SIG-M5 (cell line): ENCODE measurements at places on chromosomes 6 and 20.

DNA sequence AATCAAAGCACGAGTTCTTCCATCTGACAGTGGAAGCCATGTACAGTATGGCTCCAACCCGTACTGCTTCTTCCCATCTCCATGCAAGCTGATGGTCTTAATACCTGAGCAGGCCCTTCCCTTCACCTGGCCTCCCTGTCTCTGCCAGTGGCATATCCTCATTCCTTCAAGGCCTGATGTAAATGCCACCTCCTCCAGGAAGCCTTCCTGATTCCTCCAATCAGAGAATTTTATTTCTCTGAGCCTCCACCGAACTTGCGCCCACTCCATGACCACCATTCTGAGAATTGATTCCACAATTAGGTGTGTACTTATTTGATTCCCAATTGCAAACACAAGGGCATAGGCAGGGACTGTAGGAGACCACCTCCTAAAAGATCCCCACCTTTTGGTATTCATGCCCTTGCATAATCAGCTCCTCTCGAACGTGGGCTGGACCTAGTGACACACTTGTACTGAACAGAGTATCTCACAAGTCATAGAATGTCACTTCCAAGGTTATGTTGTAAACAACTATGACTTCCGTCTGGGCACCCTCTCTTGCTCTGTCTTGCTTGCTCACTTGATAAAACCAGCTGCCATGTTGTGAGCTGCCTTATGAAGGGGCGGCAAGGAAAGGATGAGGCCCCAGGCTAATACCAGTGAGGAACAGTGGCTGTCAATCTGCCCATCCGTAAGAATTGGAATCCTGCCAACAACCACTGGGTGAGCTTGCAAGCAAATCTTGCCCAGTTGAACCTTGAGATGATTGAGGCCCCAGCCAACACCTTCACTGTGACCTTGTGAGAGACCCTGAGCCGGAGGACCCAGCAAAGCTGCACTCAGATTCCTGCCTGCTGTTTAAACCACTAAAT is 38.8 kb downstream of the CPNE5 start:
- no peak for DNase-seq

DNA sequence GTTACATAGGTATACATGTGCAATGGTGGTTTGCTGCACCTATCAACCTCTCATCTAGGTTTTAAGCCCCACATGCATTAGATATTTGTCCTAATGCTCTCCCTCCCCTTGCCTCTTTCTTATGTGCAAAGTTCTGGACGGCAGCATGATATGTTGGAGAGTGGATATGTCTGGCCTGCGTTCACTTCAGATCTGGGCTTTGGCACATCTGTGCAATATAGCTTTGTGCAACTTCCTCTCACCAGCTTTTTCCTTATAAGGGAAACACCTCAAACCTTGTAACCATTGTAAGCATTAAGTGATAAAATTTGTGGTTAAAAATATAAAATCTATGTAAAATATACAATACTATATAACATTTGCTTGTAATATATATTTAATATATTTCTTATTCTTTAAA is 288.0 kb downstream of the PHACTR1 start:
- no peak for DNase-seq

- no peak for DNase-seq
Observed at GRCh38 chr20:32536851-32537656, 48.1 kb downstream of the NOL4L start.

- DNase-seq, result no peak
Observed at GRCh38 chr6:113508249-113508648, 348.9 kb upstream of the MARCKS start.

DNA sequence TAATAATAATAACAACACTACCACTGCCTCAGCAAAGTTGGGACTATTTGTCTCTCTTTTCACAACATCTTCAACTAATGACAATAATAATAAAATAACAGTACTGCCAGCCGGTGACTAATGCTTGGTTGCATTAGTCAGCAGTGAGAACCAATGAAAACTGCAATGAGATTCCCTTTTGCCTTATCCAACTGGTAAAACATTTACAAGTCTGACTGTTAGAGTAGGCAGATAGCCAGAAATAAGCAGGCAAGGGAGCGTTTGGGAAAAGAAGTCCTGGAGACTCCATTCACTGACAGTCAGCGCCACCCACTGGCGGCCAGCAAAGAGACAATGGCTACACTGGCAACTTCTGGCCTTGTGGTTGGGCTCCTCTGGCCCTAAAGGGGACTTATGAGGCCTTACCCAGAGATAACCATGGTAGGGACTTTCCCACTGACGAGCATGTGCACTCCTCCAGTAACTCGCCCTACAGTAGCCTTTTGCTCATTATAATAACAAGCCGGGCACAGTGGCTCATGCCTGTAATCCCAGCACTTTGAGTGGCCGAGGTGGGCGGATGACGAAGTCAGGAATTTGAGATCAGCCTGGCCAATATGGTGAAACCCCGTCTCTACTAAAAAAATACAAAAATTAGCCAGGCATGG is 3.4 kb upstream of the NSFL1C start:
- no peak for DNase-seq

DNA sequence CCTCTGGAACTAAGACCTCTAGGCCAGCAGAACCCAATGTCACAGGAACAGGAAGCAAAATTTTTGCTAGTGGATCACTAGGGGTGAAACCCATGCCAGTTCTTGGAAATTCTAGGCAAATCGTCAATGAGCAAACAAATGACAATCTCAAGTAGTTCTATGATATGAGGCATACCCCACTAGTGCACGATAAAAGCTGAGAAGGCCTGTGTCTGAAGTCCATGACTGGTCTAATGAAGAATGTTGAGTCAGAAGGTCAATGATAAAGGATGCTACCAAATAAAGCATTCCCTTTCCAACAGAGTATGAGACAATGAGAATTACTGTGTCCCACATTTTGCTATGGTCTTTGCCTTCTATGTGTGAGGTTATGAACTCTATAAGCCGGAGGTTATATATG is 149.4 kb upstream of the NOX3 start:
- no peak for DNase-seq

- no peak for DNase-seq
Observed at GRCh38 chr6:149228311-149228955, 89.1 kb upstream of the TAB2 start.

GRCh38 chr20:34165018-34165619 is 53.1 kb upstream of the EIF2S2 start:
- no peak for DNase-seq

- DNase-seq, result no peak
Observed at GRCh38 chr20:37378785-37379598, 33.1 kb downstream of the SRC start.

GRCh38 chr6:36195471-36196112 is 952 bp upstream of the BRPF3 start:
- DNase-seq, result no peak

DNA sequence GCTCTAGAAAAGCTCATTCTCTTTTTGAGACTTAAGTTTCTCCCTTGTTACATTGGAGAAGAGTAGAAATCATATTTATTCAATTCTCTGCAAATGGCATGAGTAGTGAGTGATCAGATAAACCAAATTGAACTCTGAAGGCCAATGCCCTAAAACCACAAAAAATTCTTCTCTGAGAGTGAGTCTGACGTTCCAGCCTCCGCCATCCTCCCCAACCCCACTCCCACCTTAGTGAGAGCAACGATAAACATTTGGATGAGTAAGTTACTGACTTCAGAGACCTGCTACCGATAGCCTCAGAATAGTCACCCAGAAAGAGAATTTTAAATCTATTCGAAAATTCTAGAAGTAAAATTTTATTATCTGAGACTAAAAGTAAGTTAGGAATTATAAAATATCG is 94.6 kb downstream of the TFAP2A start:
- no peak for DNase-seq

DNA sequence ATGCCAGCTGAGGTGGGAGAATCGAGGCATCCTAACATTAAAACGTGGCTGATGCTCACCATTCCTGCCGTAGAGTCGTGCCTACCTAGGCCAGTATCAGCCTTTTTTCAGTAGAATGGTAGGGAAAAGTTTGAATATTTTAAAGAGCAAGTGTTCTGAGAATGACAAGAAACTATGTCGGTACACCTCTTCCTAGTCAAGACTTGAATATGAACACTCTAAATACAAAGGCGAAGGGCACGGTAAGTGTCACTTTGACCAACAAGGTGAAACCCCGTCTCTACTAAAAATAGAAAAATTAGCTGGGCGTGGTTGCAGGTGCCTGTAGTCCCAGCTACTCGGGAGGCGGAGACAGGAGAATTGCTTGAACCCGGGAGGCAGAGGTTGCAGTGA is 1.0 kb downstream of the GINM1 start:
- DNase-seq, result no peak

GRCh38 chr6:44538807-44539201 is 151.3 kb downstream of the CDC5L start:
- no peak for DNase-seq

DNA sequence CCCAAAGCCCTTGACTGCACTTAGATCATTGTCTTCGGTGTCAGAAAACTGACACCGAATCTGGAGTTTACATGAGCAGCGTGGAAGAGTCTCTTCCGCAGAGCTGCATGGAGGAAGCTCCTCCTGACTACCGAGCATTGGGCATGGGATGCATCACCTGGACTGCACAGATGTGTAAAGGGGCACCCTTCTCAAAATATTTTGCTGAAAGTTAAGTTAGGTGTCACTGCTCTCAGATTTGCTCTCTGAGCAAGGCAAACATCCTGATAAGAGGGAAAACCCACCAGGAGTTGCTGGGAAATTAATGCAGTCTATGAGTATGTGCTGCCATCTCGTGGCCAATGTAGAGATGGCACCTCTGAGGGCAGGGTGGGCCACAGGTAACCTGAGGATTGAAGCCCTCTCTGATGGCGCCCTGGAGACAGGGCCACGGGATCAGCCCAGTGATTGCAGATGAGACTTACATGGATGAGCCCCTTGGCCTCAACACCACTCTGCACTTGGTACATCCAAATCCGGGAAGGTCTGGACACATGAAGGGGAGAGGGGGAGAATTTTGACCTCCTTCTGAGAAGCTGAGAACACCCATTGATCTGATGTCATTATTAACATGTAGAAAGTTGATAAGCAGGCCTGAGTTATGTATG is 129.9 kb downstream of the LPA start:
- no peak for DNase-seq

- DNase-seq, result no peak
Observed at GRCh38 chr6:146957181-146958093, 246.8 kb upstream of the STXBP5 start.

GRCh38 chr6:137878029-137878428 is 11.0 kb downstream of the TNFAIP3 start:
- DNase-seq, result no peak

- DNase-seq, result no peak
Observed at GRCh38 chr20:37856932-37857660, 45.8 kb upstream of the VSTM2L start.

DNA sequence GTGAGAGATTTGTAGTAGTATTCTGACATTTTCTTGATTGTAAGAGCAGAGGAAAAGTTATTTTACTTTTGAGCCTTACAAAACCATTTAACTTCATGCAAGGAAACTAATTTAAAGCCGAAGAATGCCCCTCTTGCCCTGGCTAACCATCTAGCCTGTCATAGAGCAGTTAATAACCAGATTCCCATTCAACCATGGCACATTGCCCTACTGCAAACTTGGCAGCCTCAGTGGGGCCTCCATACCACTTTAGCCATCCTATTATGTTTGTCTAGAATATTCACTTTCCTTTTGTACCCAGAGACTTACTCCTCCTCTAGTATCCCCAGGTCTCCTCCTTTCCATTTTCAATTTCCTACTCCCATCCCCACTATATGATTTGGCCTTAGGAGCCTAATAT is 230.9 kb downstream of the TBC1D7 start:
- no peak for DNase-seq

DNA sequence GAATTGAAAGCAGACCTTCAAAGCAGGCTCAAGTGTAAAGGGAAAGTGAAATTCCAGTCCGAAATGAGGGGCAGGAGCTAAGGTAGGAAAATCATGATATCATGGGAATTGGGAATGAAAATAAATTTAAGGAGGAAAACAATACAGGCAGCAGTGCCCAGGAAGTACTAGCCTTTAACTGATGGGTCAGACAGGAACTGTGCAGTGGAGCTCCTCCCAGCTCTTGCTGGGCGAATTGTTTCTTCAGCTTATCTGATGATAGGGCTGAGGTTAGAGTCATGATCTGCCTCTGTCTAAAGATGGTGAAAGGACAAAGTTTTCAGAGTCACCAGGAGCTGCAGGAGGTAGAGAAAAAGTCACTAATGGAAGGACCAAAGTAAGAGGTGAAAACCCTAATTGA is 457.9 kb upstream of the PTCHD4 start:
- DNase-seq, result no peak

- DNase-seq, result no peak
Observed at GRCh38 chr20:55533632-55534031, 471.7 kb downstream of the CBLN4 start.

DNA sequence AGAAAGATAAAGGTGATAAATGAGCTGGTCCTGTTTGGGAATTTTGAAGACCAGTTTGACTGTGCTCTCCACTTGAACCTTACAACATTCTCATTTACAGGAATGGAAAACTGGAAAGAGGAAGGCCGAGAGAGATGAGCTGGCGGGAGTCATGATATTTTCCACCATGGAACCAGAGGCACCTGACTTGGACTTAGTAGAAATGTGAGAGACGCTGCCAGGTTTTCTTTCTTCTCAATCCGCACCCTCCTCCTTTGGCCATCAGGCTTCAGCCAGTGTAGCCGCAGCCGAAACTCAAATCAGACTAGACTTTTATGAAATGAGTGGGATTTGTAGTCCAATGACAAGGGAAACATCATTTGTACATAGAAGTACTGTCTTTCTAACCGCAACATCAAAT is 54.7 kb upstream of the SYNJ2 start:
- no peak for DNase-seq

DNA sequence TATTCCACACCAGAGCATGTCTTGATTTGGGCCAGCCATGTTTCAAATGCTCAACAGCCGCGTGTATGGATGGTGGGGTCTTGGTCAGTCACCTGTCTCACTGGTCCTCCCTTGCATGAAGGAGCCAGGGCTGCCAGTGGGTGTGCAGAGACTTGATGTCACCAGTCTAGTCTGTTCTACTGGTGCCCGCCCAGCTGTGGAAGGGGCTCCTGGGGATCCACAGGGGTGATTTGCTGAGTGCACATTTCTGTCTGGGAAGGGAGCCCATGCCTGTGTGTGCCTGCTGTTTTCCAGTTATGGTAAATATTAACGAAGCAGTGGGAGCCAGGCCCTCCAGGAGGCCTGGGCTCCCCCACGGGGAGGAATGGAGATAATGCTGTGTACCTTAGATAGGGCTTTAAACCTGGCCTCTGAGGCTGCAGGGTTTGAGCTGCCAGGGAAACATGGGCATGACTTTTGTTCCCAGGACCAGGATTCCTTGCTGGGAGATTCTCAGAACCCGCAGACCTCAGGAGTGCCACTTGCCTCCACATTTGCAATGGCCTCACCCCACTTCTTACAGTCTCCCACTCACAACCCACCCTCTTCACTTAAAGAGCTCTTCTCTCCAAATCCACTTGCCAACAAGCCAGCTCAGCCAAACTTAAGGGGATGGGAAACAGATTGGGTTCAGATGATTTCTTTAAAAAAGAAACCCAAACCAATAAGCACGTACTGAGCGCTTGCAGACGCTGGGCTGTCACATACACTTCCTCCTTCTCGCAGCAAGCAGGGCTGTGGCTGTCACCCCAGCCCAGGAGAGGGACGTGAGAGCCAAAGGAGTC is 54.1 kb downstream of the VEGFA start:
- DNase-seq, result no peak

GRCh38 chr6:53375847-53376246 is 27.1 kb upstream of the ELOVL5 start:
- no peak for DNase-seq

- DNase-seq, result no peak
Observed at GRCh38 chr6:130840050-130840449, 12.8 kb downstream of the SMLR1 start.

- no peak for DNase-seq
Observed at GRCh38 chr6:122833021-122833491, 44.0 kb downstream of the SMPDL3A start.

- DNase-seq, result no peak
Observed at GRCh38 chr6:163958646-163959045, 544.1 kb downstream of the QKI start.
